ENCODE measurements at places on chromosomes 1 and 21.

DNA sequence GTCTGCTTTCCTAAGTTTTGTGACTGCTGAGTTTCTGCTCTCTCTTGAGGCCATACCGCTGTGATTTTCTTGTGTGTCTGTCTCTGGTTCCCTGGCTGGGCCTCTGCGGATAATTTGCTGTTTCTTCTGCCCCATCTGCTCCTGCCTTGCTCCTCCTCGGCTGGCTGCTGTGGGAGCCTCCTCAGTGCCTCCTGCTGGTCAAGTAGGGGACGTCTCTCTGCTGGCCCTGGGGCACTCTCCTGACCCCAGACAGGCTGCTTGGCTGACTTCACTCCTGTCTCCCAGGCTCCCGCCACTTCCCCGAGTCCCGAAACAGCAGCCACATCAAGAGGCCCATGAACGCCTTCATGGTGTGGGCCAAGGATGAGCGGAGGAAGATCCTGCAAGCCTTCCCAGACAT, 28.5 kb downstream of the ETNK2 start:
- DNase-seq: no peak

DNA sequence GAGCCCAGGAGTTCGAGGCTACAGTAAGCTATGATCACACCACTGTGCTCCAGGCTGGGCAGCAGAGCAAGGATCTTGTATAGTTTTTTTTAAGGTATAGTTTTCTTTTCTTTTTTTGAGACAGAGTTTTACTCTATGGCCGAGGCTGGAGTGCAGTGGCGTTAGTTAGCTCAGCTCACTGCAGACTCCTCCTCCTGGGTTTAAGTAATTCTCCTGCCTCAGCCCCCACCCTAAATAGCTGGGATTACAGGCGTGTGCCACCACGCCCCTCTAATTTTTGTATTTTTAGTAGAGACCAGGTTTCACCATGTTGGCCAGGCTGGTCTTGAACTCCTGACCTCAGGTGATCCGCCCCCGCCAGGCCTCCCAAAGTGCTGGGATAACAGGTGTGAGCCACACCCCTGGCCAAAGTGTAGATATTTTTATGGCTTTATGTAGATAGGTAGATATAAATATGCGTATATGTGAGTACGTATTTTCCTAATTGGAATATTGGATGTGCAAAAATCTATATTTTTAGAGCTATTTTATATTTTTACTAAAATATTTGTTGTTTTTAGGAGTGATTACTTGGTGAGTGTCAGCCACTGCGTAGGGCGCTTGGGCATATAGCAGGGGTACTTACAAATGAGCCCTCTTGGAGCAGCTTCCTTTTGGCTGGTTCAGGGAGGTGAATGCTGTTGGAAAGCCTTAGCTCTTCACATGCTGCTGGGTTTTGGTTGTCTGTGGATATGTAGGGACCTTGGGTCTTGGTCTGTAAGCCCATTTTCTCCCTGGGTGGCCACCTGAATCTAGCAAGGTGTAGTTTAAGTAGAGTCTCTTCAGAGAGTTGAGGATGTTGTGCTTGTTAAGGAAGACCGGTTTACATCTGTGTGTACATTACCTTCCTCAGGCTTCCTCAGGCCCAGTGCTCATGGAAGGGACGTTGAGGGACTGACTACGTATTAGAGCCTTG, 9.5 kb downstream of the KDM4A start:
- no peak for DNase-seq

GRCh38 chr21:31529406-31529805, 130.1 kb upstream of the SOD1 start:
- DNase-seq: no peak

DNA sequence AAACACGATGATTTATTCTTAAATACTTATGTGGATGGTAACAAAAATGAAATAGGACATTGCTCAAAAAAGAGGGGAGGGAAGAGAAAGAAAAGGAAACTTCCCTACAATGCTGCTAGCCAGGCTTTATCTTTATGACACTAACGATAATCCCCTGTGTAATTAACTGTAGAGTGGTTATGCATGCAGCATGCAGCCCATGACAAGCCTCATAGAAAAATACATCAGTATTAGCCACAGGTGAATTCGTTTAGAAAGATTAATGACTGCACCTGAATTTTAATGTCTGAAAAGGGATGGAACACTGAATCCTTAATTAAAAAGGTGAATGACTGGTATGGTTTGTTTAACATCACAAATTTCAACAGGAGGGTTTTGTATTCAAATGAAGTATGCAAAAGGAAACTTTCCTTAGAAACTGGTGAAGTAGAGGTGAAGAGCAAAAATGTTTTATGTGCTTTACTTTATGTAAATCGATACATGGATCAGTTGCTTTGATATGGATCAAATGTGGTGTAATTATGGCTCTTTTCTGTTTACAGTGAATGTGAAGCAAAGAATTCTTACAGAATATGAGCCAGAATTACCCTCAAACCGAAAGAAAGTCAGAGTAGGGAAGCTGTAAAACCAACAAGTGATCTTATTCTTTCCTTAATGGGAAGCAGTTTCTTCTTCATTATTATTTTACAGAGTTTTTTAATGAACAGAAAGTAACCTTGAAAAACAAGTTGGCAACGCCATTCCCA, 569.6 kb upstream of the ADGRL2 start:
- no peak for DNase-seq

GRCh38 chr21:42735061-42735460, 81.6 kb downstream of the PDE9A start:
- peak; percentile 30 for DNase-seq

- DNase-seq: no peak
These were observed 84.8 kb downstream of the CAMTA1 start for GRCh38 chr1:6870086-6870485.

GRCh38 chr1:227428803-227429202, 110.5 kb upstream of the CDC42BPA start:
- no peak for DNase-seq

DNA sequence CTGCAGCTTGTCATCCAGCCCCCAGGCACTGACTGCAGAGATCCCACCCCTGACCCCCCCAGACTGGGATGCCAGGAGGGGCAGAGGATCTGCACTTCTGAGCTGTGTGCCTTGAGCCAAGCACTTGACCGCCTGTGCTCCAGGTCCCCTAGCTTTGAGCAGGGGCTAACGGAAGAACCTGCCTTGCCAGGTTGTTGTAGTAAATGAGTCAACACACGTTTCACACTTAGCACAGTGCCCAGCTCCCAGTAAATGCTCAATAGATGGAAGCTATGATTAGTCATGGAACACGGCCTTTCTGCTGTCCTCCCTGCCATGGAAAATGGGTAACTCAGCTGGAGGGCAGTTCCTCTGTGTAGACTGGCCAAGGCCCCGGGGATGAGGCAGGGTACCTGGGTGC, 24.1 kb downstream of the IFFO2 start:
- DNase-seq: no peak

DNA sequence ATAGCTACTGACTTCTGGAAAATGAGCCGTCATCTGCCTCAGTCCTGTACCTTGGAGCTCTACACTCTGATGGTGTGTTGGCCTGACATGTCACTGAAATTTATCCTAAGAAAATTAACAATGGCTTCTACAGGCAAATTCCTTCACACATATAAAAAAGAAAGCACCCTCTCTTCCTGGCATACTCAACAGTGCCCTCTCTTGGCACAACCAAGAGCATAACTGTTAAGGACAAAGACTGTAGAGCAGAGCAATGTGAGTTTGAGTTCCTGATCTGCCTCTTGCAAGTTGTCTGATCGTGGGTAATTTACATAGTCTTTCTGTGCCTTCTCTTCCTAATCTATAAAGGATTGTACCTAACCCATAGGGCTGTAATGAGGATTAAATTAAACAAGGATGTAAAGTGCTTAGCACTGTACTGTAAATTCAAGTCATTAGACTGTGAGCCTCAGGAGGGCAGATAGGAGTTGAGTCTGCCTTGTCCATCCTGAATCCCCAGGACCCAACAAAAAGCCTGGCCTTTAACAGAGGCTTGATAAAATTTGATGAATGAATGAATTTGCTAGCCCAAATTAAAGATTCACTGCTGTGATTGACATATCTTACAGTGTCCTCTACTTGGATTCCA, 83.5 kb downstream of the SYF2 start:
- no peak for DNase-seq

GRCh38 chr1:163258181-163258580, 55.5 kb upstream of the RGS5 start:
- no peak for DNase-seq

DNA sequence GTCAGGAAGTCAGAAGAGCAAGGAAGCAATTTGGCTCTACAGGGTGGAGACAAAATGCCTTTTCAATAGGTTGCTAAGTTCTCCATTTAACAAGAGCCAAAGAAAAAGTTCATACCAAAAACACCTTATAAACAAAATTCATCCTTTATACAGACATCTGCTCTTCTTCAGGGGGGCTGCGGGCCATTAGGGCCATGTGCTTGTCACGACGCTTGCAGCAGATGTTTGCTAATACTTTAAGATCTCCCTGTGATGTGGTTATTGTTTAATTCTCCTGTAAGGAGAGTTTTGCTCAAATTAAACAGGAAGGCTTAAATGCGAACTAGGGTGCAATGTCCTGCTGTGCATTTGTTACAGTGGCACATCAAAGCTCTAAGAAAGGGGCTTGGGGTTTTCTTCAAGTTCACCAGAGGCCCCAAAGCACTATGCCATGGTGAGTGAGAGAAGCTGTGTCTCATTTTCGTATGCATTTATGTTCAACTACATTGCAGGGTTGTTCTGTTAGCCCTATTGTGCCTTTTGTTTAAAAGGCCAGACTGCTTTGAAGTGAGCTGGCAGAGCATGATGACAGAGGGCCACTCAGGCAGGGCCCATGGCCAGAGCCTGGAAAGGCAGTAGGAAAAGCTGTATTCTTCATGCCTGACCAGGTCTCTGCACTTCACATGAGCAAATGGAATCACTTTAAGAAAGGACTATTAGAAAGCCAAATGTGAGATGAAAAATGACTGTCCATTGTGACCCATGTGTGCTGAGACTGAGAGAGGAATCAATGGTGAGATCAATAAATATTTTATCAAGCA, 24.8 kb upstream of the NTPCR start:
- DNase-seq: no peak

DNA sequence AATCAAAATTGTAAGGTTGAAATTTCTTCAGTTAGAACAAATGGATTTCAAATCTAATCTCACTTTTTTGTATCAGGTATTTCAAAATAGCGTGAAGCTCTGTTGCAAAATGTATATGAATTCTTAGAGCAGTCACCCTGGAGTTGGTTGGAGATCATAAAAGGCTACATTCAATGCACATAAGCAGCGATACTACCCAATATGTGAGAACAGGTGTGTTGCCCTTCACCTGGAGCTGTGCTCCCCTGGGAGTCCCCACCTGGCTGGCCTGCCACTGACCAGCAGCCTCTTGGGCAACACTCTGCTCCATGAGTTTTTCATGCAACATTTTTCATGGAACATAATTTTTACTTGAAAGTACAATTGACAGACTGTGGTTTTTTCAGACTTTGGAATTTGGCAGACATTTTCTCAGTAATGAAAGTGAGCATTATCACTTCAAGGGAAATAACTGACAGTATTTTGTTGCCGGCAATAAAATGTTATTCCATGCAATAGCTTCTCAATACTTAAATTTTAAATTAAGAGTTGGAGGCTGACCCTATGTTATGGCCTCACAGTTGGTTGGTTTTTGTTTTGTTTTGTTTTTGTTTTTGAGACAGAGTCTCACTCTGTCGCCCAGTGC, 95.1 kb downstream of the ST3GAL3 start:
- no peak for DNase-seq

GRCh38 chr1:2227346-2228156, 568 bp upstream of the SKI start:
- DNase-seq: peak; percentile 99

- no peak for DNase-seq
These were observed 19.5 kb downstream of the HYI start for GRCh38 chr1:43434256-43434655.

GRCh38 chr21:38861056-38861455, 55.3 kb downstream of the ETS2 start:
- DNase-seq: no peak

- no peak for DNase-seq
These were observed 8.2 kb upstream of the CBR3 start for GRCh38 chr21:36126621-36127110.

DNA sequence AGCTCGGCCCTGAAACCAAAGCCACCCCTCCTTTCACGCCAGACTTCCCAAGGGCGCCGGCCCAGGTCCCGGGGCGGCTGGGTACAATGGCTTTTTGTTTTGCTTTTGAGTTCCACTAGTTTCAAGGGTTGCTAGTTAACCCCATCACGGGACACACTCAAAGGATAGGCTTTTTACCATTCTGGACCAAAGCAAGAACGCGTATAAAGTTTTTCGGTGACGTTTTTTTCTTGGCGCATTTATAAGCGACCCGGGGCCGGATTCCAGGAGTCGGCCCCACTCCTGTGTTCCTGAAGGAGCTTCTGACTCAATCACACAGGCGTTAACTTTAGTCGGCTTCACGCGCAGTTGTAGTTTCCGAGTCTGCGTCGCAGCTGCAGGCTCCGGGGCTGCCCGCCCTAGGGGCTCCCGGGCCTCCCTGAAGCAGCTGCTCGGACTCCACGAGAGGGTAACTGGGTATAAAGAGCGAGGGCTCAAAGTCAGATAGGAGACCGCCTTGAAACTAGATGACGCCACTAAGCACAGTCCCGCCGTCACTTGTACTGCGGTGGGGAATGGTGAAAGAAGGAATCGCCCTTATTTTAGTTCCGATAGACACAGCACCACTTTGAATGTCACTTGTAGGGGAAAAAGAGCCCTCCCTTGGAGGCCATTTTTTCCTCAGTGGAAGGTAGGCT, 707 bp upstream of the KLHL21 start:
- DNase-seq: peak; percentile 89

GRCh38 chr1:234902774-234903547, 225.7 kb downstream of the TOMM20 start:
- DNase-seq: peak; percentile 36

DNA sequence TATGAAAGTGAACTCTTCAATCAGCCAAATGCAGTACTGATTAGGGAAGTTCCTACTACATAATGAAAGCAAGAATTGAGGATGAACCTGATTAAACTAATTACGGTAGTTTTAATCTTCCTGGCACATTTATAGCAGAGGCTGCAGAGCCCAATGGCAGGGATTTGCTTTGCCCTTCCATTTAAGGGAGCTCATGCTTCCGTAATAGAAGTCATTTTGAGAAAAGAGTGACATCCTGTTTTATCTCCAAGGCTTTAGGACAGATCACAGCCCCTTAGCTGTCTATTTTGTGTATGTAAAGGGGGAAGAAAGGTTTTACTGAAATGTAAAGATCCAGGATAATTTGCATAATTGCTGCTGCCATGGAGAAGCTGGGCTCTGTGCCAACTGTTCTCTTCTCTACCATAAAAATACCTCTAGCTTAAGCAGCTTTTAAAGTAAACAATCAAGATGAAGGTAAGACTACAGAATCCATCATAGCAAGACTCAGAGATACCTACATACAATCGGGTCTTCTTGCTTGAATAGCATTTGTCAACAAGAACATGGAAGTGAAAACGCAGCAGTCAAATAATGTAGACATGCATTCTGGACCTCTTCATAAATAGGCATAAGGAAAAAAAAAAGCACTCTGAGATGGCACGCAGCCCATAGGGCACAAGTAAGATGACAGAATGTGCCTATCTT, 62.5 kb downstream of the ASH1L start:
- no peak for DNase-seq

GRCh38 chr1:158058237-158058985, 65.0 kb downstream of the KIRREL1 start:
- no peak for DNase-seq

GRCh38 chr1:242813490-242814091, 289.1 kb upstream of the PLD5 start:
- DNase-seq: no peak
